Activated B cell treated with CpG ODN at 0.5 μM for 24 hours (primary cell): ENCODE measurements at places on chromosomes 7 and 10.

DNA sequence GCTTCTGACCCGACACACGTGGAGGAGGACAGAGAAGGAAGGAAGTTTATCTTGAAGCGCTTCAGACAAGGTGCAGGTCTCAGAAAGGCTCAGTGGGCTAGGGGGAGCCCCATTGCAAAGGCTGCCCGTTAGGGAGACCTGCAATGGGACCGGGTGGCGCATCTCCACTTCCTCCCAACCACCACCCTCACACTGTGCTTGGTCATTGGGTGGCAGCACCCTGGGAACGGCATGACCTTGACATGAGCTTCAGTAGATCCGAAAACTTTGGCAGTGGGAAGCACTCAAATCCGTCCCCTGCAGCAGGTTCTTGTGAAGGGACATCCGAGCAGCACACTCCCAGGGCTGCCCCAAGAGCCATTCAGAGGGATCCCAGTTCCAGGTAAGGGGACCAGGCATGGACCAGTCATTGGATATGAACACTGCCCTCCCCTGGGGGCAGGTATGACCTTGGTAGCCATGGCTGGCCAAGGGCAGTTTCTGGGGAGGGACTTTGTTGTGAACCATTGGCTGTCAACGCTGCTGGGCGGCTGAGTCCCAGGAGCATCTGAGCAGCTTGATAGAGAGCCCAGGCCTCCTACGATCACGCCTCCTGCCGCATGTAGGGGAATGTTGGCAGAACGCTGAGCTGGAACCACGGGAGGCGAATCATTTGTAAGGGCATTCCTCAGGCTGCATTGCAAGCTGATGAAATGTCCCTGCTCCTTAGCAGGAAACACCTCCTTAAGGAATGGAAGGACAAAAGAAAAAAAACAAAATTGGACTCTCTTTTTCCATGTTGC, 31.7 kb downstream of the GALNTL5 start:
- no peak for DNase-seq

DNA sequence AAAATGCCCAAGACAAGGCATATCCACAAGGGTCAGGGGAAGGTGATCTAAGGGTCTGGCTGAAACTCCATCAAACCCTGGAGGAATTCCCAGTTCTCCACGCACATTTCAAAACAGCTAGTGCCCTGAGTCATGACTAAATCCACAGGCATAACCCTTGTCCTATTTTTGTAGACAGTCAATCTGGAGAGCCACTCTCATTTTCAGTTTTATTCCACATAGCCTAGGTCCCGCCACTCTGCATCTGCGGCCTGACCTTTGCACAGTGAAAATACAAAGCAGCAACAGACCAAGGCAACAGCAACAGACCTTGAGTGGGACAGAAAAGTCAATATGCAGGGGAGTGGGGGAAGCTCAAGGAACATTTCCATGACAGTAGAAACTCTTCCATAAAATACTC, 201.4 kb upstream of the NPVF start:
- DNase-seq, result no peak

- DNase-seq, result no peak
These were observed 627.9 kb downstream of the PARD3 start for GRCh38 chr10:34187201-34187600.

GRCh38 chr7:22386206-22386858, 29.4 kb upstream of the RAPGEF5 start:
- DNase-seq, result no peak

DNA sequence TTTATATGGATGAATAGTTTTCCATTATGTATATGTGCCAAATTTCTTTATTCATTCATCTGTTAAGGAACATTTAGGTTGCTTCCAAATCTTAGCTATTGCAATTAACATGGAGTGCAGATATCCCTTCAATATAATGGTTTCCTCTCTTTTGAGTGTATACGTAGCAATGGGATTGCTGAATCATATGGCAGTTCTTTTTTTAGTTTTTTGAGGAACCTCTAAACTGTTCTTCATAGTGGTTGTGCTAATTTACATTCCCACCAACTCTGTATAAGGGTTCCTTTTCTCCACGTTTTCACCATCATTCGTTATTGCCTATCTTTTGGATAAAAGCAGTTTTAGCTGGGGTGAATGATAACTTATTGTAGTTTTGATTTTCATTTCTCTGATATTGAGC, 46.5 kb downstream of the FAS start:
- no peak for DNase-seq

DNA sequence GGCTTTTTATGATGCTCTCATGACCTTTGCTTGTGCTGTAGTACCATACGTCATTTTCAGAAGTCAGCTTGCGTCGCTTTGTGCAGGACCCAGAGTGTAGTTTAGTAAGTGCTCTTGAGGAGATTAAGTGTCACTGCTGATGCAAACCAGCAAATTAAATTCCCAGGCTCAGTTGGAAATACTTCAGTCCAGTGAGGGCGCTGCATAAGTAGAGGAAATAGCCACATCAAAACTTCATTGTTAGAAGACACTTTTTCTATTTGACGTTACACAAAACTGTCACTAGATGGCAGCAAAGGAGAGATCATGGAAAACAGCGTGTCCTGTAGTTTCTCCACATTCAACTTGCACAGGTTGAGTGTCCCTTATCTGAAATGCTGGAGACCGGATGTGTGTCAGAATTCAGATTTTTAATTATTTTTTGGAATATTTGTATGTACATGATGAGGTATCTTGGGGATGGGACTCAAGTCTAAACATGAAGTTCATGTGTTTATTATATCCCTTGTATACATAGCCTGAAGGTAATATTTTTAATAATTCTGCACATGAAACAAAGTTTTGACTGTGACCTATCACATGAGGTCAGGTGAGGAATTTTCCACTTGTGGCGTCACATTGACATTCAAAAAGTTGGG, 7.9 kb downstream of the ZNF22 start:
- DNase-seq, result no peak

DNA sequence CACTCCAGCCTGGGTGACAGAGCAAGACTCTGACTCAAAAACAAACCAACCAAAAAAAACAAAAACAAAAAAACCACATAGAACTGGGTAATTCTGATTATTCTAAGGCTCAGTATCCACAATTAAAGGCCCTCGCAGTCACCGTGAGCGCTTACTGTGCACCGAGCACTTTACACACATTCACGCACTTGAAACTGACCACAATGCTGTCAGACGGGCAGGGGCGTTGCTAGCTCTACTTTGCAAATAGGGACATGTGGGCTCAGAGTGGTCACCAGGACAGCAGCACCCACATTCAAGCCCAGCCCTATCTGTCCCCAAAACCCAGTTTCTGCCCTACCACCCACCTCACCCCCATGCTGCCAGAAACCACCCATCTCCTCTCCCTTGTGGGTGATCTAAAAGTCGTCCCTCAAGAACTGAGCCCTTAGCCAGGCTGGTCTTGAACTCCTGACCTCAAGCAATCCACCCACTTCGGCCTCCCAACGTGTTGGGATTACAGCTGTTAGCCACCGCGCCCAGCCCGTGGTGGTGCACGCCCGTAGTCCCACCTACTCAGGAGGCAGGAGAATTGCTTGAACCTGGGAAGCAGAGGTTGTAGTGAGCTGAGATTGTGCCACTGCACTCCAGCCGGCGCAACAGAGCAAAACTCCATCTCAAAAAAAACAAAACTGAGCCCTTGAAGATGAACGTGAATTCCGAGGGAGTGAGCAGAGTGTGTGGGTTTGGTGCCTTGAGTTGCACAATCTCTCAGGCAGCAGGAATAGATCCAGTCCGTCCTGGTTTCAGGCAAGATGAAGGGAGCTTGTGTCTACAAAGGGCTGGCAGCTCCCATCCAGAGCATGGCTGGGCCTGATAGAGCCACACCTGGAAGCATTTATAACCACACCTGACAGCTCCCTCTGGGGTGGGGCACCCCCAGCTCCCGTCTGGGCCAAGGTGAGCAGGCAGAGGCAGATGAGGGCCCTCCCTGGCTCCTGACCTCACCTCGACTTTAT, 5.4 kb upstream of the HSPB1 start:
- no peak for DNase-seq

GRCh38 chr10:27527666-27528295, 23.7 kb downstream of the RAB18 start:
- no peak for DNase-seq

DNA sequence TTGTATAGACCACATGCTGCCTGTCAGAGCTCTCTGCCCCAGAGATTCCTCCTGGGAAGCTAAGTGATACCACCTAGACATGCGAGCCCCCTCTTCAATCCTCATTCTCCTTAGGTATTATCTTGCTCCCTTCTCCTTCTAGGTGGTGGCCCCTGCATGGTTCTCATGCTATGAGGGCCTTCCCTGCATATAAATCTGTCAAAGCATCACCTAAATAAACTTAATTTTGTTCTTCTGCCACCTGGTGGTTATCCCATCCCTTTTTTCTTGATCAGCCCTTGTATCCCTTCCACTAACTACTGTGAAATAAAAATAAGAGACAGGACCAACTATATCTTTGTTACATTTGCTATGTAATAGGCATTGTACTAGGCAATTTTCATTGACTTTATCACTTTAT, 242.1 kb downstream of the CDC14C start:
- no peak for DNase-seq

DNA sequence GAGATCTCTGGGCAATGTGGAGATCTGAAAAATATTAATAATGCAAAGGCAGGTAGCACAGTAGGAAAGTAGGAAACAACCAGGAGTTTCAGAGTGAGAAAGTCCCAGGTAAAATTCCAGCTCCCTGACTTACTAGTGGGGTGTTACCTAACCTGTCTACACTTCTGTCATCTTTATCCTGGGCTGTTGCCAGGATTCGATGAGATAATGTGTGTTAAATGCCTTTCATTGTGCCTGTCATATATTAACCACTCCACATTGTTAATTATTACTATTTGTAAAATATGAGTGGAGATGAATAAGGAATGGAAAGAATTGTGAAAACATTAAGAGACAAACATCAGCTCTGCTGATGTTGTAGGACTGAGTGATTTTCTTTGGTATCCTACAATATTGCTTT, 50.0 kb upstream of the FRMD4A start:
- DNase-seq, result no peak

DNA sequence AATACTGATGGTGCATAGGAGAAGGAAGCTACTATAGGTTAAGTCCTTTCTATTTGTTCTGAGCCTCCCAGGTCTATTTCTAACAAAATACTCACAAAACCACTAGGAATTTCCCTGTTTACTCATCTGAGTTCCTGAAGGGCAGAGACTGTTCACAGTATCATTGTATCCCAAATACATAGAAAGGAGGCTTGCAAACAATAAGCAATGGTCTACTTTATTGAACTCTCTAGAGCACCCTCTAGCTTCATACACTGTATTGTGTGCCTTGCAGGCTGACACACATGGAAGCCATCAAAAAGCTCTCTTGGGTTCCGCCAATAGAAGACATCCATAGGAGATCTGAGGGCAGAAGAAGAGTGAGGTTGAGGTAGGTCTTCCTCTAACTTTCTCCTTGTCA, 826.1 kb downstream of the GRM8 start:
- no peak for DNase-seq
